ENCODE measurements at places on chromosomes 3 and 15. TPM values are rescaled to one million over a fixed set of nuclear protein-coding genes. Genes with fewer than 3 reads are reported as not detected.

LRRIQ4 gene
- total RNA-seq: 0.35 TPM

GCNT3 gene
- not detected for total RNA-seq

DNA sequence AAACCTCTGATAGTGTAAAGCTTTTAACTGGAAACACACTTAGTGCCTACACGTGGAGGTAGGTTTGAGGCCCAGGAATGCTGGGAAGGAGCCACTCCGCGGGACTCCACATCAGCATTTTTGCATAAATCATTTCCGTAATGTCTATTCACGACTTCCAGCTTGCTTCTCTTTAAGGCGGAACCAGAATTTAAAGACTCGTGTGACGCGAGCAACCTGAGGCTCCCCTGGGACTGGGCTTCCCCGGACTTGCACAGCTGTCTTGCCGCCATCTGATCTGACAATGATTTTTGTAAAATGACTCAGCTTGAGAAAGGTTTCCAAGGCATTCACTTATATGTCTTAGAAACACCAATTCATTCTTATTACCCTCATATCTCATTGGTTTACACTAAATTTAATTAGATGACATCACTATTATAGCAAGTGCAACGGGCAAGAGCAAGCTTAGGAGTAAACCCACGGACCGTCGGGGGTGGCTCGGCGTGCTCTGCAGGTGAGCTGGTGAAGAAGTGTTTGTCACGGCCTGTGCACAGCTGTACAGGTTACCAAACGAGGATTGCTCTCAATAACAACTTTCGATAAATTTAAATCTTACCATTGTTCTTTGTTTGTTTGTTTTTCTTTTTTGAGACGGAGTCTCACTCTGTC lies 95.2 kb downstream of the CHSY1 start:
- H3K36me3 ChIP-seq: peaks cover 2% of the 10 kb centered on the region
- H3K27me3 ChIP-seq: peaks cover 2% of the 10 kb centered on the region
- peaks cover 28% of the 10 kb centered on the region for H3K4me1 ChIP-seq
- H3K27ac ChIP-seq: no peak overlapping the region
- DNase-seq: no peak

DNA sequence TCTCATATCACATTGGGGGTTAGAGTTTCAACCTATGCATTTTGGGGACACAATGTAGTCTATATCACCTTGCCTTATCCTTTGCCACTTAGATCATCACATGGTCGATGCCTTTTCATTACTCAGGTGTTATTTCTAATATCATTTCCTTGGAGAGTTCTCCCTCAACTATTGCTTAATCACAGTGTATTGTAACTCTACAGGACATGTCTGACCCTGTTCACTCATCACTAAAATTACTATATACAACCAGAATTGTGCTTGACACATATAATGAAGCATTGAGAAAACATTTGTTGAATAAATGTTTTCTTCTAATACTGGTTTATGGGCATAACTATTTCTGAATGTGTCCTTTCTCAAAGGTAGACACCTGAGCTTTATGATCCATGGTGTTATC lies 207.4 kb downstream of the EPHA6 start:
- no peak overlapping the region for H3K4me3 ChIP-seq
- DNase-seq: no peak
- no peaks in the 10 kb centered on the region for H3K36me3 ChIP-seq
- no peak overlapping the region for H3K27ac ChIP-seq

- H3K4me3 ChIP-seq: no peak overlapping the region
- peaks cover 16% of the 10 kb centered on the region for H3K27me3 ChIP-seq
- no peaks in the 10 kb centered on the region for H3K4me1 ChIP-seq
- H3K36me3 ChIP-seq: no peaks in the 10 kb centered on the region
These were observed 76.1 kb downstream of the ISG20 start for GRCh38 chr15:88714782-88715372.

DNA sequence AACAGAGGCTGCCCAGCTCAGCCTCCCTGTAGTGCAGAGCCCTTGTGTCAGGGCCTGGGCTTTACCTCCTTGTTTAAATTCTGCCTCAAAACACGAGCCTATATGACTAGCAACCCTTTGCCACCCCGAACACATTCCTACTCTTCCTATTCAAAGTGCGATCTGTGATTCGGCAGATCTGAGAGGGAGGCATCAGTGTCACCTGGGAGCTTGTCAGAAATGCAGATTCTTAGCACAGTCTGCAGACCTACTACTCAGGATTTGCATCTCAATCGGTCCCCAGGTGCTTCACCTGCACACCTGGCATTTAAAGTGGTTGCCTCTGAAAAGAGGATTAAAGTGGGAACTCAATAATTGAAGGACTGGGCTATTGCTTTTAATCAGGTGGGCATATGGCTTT lies 273.2 kb upstream of the TOPAZ1 start:
- H3K4me3 ChIP-seq: no peak overlapping the region
- DNase-seq: no peak
- peaks cover 38% of the 10 kb centered on the region for H3K27me3 ChIP-seq

DNA sequence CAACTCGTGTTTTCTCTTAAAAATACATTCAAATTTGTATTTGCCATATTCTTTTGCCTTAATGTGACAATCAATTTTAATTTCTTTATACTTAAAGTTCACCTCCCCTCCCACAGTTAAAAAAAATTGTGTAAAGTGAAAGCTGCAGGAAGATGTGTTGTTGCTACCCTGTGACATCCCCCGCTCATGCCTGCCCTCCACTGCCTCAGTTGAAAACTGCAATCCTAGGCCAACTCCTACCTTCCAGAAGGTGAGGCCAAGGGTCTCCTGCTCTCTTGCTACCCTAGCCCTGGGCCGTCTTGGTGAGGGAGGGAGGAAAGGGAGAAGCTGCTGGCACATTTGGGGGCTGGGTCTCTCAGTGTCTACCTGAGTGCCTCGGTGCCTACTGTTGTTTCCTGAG lies 57.0 kb upstream of the CMTM7 start:
- H3K4me3 ChIP-seq: no peak overlapping the region
- H3K36me3 ChIP-seq: no peaks in the 10 kb centered on the region
- peak; percentile 64 for DNase-seq
- no peaks in the 10 kb centered on the region for H3K27me3 ChIP-seq
- H3K27ac ChIP-seq: no peak overlapping the region
- peaks cover 13% of the 10 kb centered on the region for H3K4me1 ChIP-seq

GRCh38 chr15:31398677-31399301 lies 72.2 kb downstream of the KLF13 start:
- H3K36me3 ChIP-seq: no peaks in the 10 kb centered on the region
- no peak overlapping the region for H3K4me3 ChIP-seq
- H3K4me1 ChIP-seq: peaks cover 45% of the 10 kb centered on the region
- no peaks in the 10 kb centered on the region for H3K27me3 ChIP-seq
- no peak overlapping the region for H3K27ac ChIP-seq

DNA sequence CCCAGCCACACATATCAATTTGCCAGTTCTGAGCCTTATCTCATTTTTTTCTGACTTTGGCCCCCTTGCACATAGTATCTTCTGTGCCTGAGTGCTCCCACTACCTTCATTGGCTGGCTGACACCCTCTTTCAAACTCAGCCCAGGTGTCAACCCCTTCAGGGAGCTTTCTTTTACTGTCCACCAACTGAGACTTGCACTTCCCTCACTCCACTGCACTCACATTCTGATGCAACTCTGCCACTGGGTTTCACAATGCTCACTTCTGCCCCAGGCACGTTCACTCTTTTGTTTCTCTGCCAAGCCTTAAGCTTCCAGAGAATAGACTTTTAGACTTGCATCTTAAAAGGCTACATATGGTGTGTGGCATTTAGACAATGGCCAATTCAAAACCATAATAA lies 101.5 kb upstream of the CBLB start:
- no peak for DNase-seq
- no peaks in the 10 kb centered on the region for H3K4me1 ChIP-seq
- H3K27ac ChIP-seq: no peak overlapping the region
- peaks cover 20% of the 10 kb centered on the region for H3K36me3 ChIP-seq
- no peaks in the 10 kb centered on the region for H3K27me3 ChIP-seq

DNA sequence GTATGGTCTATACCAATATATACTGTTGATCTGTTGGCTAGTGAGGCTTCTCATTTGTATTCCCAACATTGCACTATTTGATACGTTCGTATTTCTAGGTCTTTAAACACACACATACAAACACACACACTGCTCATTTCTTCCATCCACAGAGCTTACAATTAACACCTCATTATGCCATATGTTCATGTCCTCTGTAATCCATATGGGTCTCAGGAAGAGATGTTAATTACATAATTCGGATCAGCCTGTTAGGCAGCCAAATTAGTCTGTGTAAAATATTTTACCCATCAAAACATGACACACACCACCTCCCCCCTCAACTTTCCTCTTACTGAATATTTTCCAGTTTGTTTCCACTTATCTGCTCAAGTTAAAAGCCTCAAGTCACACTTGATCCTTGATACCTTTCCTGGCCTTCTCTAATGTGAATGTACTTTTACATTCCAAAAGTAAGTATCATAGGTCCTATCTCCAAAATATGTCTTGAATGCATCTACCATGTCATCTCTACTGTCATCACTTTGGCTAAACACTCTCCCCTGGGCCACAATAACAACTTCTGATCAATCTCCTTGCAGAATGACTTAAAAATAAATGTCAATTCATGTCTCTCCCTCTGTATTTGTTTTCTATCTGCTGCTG lies 28.2 kb downstream of the EOGT start:
- DNase-seq: no peak
- no peak overlapping the region for H3K4me3 ChIP-seq
- peaks cover 4% of the 10 kb centered on the region for H3K4me1 ChIP-seq
- no peaks in the 10 kb centered on the region for H3K27me3 ChIP-seq
- H3K36me3 ChIP-seq: peaks cover 35% of the 10 kb centered on the region
